ENCODE measurements at places on chromosomes 11 and 22.

- DNase-seq: no peak
Measured at GRCh38 chr11:109088086-109088485, 333.9 kb upstream of the C11orf87 start.

GRCh38 chr11:86658534-86658933, 13.9 kb downstream of the ME3 start:
- no peak for DNase-seq

- no peak for DNase-seq
Measured at GRCh38 chr11:121153472-121153871, 52.4 kb downstream of the TECTA start.

DNA sequence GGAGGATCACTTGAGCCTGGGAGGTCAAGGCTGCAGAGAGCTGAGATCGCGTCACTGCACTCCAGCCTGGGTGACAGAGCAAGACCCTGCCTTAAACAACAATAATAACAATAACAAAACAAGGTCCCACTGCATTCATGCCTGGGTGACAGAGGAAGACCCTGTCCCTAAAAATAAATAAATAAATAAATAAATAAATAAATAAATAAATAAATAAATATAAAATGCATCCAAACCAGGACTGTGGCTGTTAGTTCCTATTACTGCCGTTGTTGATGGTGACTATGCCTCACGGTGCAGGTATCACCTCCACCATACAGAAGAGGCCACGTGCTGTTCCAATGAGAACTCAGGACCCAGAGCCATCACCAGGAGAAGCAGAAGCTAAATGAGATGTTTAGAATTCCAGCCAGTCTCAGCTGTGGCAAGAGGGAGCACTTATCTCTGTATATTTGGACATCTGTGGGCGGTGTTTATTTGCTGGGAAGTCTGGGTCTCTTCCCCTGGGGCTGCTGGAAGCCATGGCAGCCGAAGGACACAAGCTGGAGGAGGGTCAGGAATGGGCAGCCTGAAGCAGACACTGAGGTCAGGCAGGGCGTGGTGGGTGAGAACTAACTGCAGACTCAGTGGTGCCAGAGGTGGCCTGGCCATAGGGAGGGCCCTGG, 21.6 kb downstream of the C11orf86 start:
- DNase-seq: no peak

GRCh38 chr11:23359297-23359696, 499.0 kb upstream of the CCDC179 start:
- no peak for DNase-seq

DNA sequence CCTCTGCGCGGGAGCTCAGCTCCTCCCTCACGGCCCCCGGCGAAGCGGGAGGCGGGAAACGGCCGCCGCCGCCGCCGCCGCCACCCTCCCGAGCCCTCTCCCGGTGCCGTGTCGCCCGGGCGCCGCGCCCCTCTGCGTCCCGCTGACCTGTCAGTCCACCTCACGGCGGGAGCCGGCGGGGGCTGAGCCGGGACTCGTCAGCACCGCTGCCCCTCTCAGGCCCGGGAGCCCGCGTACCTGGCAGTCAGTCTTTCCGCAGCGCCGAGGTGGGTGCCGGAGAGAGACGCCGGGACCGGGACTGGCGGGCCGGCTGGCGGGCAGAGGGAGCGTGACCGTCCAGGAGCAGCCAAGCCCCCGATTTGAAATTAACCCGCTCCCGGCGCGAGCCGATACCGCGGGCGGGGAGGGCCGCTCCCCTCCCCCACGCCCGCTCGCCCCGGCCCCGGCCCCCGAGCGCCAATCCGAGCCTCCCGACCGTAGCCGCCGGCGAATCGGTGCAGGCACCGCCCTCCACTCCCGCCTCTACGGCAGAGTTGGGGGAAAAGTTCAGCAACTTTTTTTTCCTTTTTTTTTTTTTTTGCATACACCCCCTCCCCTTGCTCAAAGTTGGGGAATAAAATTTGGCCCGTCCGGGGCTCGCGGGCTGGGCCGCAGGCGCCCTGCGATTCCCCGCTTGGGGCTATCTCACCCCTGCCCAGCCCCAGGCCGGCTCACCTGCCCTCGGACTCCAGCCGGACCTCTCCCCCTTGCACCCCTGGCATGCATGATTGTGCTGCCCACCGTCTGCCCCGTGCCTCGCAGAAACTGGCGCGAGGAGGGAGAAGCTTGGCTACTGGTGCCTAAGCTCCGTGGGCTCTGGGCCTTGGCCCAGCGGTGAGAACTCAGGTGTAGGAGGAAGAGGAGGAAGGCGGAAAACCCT, 774 bp upstream of the E2F8 start:
- peak; percentile 52 for DNase-seq

GRCh38 chr11:120540744-120541465, 29.4 kb downstream of the GRIK4 start:
- DNase-seq: no peak

GRCh38 chr11:102110761-102111010, 439 bp downstream of the YAP1 start:
- no peak for DNase-seq

- no peak for DNase-seq
Measured at GRCh38 chr11:80214413-80214812, 773.6 kb upstream of the TENM4 start.

GRCh38 chr11:76790251-76790650, 7.1 kb downstream of the TSKU start:
- no peak for DNase-seq

- no peak for DNase-seq
Measured at GRCh38 chr11:66450560-66450959, 11.9 kb upstream of the MRPL11 start.

- no peak for DNase-seq
Measured at GRCh38 chr11:116294630-116295029, 478.2 kb downstream of the BUD13 start.

- no peak for DNase-seq
Measured at GRCh38 chr22:37464181-37464580, 22.0 kb downstream of the MFNG start.

DNA sequence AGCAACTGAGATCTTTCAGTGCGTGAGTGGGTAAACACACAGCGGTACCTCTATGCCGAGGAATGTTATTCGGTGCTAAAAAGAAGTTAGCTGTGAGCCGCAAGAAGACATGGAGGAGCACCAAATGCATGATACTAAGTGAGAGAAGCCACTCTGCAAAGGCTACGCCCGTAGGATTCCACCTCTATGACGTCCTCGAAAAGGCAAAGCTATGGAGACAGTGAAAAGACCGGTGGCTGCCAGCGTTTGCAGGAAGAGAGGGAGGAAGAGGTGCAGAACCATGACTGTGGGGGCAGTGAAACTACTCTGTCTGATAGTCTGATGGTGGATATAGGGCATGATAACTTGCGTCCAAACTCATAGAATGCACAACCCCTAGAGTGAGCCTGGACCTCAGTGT, 28.7 kb downstream of the IGF2 start:
- DNase-seq: no peak

GRCh38 chr11:128336203-128336602, 251.2 kb downstream of the ETS1 start:
- DNase-seq: no peak

DNA sequence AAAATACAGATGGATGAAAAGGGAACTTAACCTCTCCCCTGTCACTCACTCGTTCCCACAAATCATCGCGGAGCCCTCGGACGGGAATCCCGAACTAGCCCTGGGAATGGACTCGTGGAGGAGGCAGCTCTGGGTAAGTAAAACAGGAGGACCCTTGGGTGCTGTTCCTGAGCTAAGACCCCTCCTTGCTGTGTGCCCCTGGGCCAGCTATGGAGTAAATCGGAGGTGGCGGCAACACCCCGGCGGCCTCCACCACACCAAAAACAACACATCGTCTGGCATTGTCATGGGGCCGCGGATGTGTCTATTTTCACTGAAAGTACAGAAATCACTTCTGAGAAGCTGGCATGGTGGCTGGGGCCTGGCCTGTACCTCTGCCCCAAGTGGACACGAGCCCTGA, 12.1 kb downstream of the CPT1A start:
- DNase-seq: no peak

- DNase-seq: no peak
Measured at GRCh38 chr11:35478471-35479091, 46.8 kb downstream of the PAMR1 start.

Data from stimulated activated CD4-positive, alpha-beta T cell treated with anti-CD3 and anti-CD28 coated beads, Interleukin-12 subunit alpha, Interleukin-12 subunit beta, amount 100 ng/mL, for 24 hours (primary cell).